ENCODE measurements at places on chromosomes 6 and 20.

- DNase-seq = no peak
Observed at GRCh38 chr6:166441325-166442078, 58.8 kb upstream of the MPC1 start.

- DNase-seq = no peak
Observed at GRCh38 chr20:61808447-61808846, 257.2 kb downstream of the TAF4 start.

DNA sequence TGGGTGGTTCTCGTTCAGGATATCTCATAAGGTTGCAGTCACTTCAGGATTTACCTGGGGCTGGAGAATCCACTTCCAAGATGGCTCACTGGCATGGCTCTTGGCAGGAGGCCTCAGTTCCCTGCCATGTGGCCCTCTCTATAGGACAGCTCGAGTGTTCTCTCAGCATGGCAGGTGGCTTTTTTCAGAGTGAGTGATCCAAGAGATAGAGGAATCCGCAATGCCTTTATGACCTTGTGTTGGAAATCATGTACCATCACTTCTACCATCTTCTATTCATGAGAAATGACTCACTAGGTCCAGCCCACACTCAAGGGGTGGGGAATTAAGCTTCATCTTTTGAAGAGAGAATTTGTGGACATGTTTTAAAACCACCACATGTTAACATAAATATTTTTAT, 37.8 kb downstream of the PPP1R16B start:
- no peak for DNase-seq

DNA sequence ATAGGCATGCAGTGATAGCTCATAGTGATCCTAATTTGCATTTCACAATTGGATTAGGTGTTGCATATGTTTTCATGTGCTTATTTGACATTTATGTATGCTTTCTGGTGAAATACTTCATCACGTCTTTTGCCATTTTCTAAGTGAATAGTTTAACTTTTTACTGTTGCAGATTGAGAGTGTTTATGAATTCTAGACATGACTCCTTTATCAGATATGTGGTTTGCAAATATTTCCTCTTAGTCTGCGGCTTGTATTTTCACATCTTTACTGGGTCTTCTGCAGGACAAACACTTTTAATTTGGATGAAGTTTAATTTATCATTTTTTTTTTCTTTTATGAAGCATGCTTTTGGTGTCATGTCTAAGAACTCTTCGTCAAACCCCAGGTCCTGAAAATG, 39.2 kb downstream of the CCN2 start:
- no peak for DNase-seq

DNA sequence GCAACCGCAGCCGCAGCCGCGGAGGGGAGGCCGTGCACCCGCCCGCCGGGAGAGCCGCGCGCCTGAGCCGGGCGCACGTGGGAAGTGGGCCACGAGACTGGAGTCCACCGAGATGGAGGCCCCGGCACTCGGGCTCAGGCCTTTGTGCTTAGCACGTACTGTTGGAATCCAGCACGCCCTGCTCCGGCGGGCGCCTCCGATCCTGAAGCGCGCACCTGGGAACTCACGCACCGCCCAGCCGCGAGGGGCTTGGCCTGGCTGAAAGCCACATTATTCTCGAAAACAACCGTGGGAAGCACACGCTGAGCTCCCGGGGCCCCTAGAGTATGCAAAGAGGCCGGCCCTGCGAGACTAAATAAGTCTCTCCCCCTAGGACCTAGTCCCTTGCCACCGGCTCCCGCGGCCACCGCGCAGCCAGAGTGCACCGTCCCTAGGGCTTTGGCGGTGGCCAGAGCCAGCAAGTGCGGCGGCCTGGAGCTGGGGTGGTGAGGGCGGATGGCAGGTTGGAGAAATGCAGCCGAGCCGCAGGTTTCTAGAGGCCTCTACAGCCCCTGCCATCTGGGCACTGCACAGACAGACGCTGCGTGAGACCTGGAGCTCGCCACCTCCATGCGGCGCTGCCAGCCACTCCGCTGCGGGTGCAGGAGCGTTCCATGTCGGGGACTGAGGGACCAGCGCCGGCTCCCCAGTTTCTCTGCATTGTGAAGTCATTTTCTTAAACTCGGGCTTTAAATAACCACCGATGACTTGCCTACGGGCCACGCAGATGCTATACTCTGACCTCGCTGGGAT, 42.0 kb upstream of the LY86 start:
- no peak for DNase-seq

DNA sequence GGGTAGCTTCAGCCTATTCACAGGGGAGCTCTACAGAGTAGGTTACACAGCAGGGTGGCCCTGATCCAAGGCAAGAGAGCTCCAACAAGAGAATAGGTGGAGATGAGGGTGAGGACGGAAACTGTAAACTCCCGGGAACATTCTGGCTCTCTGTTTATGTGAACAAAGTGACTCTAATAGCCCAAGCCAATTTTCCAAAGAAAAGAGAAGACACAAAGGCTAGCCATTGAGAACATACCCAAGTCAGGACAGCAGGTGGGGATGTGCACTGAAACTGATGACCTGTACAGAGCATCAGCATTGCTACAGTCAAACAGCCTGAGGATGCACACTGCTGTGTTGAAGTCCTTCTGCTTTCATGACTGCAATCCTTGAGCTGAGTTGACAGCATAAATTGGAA, 136.0 kb upstream of the TOP1 start:
- DNase-seq = no peak

DNA sequence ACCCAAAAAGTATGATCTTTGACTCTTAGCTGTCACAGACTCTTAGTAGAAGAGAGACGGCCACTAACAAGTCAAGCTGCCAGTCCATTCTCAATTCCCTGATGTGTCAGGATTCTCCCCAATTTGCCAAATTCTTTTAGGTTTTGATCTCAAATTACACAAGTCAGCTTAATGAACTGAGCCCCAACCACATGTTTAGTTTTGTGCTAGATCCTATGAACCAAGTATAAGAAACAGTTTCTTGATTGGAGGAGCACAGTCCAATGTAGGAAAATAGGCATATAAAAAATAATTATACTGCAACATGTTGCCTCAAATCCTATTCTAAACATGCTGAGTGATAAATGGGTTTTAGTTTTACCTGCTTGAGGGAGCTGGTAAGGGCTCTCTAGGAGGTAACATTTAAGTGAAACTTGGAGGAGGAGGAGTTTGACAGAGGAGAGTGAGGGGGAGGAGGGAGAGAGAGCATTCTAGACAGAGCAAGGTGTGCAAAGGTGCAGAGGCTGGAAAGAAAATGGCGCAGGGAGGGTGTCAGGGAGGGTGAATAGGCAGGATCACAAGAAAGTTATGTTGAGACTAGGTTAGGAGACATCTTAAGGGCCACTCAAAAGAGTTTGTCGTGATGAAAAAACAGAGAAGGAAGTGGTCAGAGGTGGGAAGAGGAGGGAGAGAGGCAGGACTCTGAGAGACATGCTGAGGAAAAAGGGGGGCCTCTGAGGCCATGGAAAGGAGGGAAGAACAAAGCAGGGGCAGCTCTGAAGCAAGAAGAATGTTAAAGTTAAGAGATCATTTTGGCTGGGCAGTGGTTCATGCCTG, 22.8 kb upstream of the FAM83C start:
- DNase-seq = no peak

DNA sequence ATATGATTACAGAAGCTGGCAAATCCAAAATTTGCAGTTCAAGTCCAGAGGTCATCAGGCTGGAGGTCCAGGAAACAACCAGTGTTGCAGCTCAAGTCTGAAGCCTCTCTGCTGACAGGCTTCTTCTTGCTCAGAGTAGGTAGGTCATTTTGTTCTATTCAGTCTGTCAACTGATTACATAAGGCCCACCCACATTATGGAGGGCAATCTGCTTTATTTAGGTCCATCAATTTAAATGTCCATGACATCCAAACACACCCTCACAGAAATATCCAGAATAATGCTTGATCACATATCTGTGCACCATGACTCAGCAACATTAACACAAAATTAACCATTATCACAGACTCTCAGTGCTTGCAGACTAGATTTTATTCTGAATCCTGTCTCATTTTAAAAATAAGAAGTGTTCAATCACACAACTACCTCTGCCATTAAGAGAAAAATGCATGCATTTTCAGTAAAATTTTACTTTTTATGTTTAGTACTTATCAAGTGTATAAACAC, 759.2 kb upstream of the ADGRB3 start:
- no peak for DNase-seq

DNA sequence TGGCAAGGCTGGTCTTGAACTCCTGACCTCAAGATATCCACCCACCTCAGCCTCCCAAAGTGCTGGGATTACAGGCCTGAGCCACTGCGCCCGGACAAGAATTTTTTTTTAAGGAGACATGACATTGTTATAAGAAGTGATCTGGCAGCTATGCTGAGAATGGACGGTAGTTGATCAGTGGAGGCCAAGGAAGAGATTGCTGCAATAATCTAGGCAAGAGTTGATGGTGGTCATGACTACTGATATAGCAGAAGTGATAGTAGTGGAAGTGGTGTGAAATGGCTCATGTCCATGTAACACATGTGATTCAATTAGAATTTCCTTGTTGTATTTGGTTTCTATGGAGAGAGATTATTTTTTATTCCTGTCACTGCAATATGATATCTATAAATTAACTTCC, 125.3 kb upstream of the CCN2 start:
- DNase-seq = no peak

GRCh38 chr20:49400904-49401303, 81.6 kb downstream of the KCNB1 start:
- DNase-seq = no peak
